ENCODE measurements at places on chromosomes 7 and 10.

DNA sequence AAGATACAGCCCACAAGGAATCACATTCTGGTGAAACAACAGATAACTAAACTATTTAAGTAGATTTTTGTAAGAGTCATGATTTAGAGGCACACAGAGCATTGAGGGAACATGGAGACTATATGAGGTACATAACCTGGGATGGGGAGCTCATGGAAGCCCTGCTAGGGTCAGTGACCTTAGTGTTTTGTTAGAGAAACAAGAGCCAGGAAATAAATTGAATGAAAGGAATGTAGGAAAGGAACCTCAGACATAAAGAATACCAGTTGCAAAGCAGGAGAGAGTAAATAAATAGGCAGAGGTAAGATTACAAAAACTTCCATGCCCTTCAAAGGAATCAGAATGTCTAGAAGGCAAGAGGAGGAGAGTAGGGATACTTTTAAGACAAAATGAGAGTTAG is 1076.9 kb downstream of the CNTNAP2 start:
- no peak for DNase-seq

- no peak for DNase-seq
Measured at GRCh38 chr7:95863623-95864022, 91.3 kb downstream of the DYNC1I1 start.

DNA sequence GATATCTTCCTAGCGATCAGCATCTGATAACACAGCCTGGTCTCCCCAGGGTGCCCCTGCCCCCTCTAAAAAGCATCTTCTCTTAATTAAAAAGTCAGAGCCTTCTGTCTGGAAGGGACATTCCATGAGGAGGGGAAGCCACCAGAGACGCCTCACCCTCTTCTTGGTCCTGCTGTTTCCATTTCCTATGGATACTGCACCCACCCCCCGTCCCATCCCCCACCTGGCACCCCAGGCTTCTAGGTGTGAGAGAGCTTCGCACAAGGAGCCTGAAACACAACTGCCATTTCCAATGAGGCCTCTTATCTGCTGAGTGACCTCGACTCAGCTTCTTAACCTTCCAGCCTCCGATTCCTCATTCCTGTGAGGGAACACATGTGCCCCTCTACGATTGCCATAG is 51.4 kb downstream of the COL13A1 start:
- DNase-seq = no peak

DNA sequence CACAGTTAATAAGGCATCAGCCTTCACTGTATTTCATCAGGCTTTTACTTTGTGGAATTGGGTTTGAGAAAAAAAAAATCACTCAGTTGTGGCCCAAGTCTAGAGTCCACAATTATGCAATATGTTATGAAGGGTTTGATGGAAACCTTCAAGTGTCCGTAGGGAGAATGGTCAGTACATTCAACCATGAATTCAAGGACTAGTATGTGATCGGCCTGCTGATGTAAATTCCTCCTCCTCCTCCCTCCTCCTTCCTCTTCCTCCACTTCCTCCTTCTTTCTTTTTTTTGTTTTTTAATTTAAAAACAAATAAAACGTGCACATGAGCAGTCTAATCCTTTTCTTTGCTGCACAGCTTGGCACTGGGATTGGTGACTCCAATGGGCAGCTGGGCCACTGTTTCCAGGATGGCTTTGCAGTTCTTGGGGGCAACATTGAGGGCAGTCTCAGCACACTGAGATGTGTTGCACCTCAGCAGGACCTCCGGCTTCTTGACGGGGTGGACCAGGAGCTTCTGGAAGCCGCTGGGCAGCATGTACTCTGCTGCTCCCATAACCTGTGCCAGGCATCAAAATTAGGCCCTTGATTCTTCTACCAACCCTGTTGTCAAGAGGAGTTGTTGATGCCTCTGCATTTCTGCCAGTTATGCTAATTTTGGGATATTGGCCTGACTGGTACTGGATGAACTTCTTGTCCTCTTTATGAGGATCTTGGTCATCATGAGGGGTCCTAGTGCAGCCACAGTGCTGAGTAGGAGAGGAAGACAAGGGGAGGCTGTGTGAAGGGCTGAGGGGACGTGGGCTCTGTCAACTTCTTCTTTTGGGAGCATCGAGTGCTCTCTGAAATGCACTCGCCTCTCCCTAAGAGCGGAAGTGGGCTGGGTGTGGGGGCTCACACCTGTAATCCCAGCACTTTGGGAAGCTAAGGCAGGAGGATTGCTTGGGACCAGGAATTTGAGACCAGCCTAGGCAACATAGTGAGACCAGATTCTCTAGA is 9.3 kb upstream of the IL2RA start:
- no peak for DNase-seq

Measured in stimulated activated CD4-positive, alpha-beta T cell treated with anti-CD3 and anti-CD28 coated beads, Interleukin-2, amount 100 ng/mL, for 48 hours (primary cell).